ENCODE measurements at places on chromosomes 16 and 17. TPM values are rescaled to one million over a fixed set of nuclear protein-coding genes. Genes with fewer than 3 reads are reported as not detected.

The VEZF1 gene
- 46.7 TPM for total RNA-seq

The DOC2B gene
- not detected for total RNA-seq

The MILR1 gene
- not detected for total RNA-seq

The OR1A1 gene
- total RNA-seq, result not detected

The CNTNAP4 gene
- not detected for total RNA-seq

The GNGT2 gene
- 15.9 TPM for total RNA-seq

The KIF2B gene
- total RNA-seq, result not detected

The PRKCB gene
- 81.0 TPM for total RNA-seq

The PRSS33 gene
- not detected for total RNA-seq

The KRTAP1-5 gene
- total RNA-seq, result not detected

The CHTF18 gene
- 111 TPM for total RNA-seq

The ANKRD40CL gene
- total RNA-seq, result not detected

The SEPTIN1 gene
- 413 TPM for total RNA-seq

The OR1F1 gene
- total RNA-seq, result not detected

The ANKFN1 gene
- total RNA-seq, result not detected

The NXN gene
- total RNA-seq, result 0.22 TPM

The FBXW10B gene
- total RNA-seq, result 0.44 TPM

The GINS2 gene
- total RNA-seq, result 50.0 TPM

The OXLD1 gene
- 49.9 TPM for total RNA-seq

The SULT1A1 gene
- total RNA-seq, result 11.1 TPM

The NHLRC4 gene
- 2.7 TPM for total RNA-seq

The C1QTNF8 gene
- not detected for total RNA-seq

The ARHGAP44 gene
- total RNA-seq, result not detected

The FA2H gene
- total RNA-seq, result 0.21 TPM

The SLC13A2 gene
- total RNA-seq, result not detected

The GH2 gene
- total RNA-seq, result not detected

The TBC1D28 gene
- total RNA-seq, result not detected

The KRTAP2-4 gene
- total RNA-seq, result not detected

The KRT27 gene
- total RNA-seq, result not detected

The MMP2 gene
- not detected for total RNA-seq

The CES3 gene
- total RNA-seq, result 6.4 TPM

The CCDC144A gene
- 6.6 TPM for total RNA-seq
